ENCODE measurements at places on chromosomes 6 and 20.

DNA sequence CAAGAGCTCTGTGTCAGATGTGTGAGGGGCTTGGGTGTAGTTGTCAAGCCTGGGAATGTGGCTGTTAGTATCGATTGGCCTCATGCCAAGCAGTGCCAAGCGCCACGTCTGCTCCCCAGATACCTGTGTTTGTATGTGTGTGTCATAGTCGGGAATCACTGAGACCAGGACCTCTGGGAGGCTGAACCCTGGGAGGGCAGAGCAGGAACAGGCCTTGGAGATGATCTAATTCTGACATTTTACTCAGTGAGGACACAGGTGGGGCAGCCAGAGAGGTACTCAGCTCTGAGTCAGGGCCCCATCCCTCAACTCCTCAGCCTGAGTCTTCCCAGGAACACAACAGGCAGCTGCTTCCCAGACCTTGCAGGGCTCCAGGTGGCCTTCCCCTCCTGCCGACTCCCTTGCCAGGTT, 51.2 kb upstream of the FANCE start:
- DNase-seq, result no peak

GRCh38 chr20:64119301-64119680, 11.9 kb upstream of the NPBWR2 start:
- no peak for DNase-seq

DNA sequence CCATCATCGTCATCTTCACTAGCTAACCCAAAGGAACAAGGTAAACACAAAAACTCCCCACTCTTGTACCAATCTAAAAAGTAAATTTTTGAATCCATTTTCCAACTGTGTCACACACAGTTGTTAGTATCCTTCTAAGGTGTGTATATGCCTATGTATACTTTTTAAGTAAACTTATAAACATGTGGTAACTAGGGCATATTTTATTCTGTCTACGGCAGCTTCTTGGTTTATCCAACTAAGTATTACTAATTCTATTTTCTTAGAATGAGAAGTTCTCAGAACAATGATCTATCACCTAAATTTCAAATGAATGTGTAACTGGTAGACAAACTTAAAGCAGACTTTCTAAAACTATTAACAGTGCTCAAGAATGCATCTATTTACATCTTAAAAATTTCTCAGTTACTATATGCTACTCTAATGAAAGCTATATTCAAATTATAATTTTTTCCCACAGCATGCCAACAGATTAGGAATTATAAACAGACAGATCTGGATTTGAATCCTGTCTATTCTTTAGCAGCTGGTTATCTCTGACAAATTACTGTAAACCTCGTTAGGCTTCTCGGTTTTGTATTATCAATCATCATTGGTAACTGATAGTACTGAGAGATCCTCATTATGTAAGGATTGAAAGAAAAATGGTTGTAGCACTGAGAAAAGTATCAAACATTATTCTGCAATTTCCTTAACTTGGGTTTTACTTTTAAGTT, 1.8 kb upstream of the PLN start:
- DNase-seq, result no peak

DNA sequence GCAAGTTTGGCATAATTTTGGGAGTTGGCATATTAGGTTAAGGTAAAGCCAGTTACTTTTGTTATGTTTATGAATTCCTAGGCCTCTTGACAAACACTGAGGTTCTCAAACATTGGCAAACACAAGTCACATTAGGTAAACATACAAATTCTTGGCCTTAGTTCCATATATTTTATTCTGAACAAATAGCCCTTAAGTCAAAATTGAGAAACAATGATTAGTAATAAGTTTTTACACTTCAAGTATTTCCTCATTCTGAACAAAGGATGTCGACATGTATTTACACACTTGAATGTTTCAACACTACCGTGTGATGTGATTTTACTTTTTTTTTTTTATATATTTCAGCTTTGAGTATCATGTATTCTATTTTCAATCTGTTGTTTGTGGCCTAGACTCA, 3.8 kb upstream of the ECHDC1 start:
- DNase-seq, result no peak

DNA sequence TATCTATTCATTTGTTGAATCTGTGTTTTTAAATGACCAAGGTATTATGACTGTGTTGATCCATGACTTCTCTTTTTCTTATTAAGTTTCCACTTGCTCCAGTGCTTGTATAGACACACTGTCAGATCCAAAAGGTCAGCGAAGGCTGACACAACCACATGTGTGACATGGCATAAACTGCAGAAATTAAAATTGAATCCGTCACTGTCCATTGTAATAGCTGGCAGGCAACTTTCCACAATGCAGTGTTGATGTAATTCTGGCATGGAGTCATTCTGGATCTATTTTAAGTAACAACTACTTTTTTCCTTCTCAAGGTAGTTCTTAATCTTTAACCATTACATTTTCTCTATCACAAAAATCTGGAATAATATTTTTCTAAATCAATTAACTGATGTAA, 145.3 kb downstream of the AIG1 start:
- no peak for DNase-seq

DNA sequence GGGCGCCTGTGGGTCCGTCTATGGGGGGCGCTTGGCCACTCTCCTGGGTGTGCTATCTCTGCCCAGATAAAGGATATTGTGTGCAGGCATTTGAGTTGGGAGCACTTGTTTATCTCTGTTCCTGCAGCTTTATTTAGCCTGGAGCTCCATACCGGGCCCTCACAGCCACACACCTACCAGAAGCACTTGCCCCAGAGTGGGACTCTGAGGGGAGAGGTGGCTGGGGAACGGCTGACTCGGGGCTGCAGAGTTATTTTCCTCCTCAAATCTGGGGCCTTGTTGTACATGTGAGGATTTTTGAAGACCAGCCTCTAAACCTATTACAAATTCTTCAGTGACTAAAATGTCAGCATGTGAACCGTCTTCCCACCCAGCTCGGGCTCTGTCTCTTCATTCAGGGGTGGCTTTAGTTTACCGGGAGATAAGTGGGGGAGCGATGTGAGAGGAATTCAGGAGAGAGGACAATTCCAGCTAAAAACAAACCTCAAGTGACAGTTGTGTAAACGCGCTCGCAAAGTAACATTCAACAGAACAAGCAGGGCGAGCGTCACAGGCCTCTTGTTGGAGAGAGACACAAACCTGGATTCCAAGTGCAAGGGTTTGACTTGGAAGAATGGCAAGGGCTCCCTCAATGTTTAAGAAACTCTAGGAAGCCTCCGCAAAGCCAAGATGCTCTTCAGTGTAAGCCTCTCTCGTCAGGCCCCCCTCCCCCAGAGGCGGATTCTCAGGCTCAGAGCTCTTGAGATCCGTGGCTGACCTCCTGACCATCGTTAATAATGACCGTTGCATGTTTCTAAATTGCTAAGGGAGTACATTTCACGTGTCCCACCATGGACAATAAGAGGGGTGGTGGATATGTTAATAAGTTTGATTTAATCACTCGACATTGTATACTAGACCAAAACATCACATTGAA, 548.9 kb downstream of the QKI start:
- no peak for DNase-seq

DNA sequence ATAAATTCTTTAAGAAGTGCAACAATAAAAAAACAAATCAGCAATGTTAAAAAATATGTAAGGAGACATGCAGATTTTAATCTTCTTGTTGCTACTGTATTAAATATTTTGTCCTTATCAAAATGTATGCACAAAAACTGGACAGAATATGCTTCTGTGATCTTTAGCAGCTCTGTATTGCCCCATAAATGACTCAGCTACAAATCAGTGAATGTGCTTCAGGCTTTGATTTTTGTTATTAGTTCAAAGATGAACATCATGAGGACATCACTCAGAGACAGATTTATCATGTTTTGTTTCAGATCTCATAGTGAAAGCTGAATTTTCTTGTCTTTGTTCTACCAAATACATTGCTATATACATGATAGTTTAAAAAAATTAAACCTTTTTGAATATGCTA, 312.4 kb downstream of the GRIK2 start:
- DNase-seq, result no peak

DNA sequence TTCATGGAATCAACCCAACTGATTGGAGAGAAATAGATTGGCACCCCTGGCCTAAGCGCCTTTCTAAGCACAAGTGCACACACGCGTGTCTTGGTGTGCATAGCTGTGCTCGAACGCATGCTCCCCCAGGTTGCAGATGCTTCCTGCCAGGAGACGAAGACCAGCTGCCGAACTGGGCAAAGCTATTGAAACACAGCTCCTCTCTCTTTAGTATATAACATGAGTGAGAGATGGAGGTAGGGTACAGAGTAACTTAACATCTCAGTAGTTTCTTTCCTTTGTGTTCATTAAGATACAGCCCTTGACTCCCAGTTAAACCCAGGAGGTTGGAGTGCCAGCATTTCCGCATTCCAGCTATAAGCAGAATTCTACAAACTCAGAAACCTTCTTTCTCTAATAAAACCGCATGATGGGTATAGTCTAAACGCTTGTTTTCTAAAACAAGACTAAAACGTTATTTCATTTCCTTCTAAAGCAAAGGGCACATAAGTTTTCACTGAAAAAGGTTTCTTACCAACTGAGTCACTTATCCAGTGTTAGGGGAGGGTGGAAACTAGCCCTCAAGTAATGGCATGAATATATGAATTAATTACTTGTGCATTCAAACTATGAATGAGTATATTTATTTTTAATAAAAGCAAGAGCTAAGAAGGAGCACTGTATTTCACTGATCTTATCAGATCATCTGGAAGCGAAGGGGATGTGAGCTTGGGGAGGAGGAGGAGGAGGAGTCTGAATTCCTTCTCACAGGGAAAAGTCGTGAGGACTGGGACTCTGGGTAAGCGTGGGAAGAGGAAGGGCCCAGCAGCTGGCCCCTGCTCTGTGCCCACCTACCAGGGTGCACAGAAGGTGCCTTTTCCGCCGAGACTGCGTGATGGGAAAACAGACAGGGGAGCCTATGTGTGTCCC, 179.2 kb downstream of the TMEM242 start:
- DNase-seq, result no peak

GRCh38 chr20:51529758-51530157, 12.8 kb downstream of the NFATC2 start:
- DNase-seq, result no peak

DNA sequence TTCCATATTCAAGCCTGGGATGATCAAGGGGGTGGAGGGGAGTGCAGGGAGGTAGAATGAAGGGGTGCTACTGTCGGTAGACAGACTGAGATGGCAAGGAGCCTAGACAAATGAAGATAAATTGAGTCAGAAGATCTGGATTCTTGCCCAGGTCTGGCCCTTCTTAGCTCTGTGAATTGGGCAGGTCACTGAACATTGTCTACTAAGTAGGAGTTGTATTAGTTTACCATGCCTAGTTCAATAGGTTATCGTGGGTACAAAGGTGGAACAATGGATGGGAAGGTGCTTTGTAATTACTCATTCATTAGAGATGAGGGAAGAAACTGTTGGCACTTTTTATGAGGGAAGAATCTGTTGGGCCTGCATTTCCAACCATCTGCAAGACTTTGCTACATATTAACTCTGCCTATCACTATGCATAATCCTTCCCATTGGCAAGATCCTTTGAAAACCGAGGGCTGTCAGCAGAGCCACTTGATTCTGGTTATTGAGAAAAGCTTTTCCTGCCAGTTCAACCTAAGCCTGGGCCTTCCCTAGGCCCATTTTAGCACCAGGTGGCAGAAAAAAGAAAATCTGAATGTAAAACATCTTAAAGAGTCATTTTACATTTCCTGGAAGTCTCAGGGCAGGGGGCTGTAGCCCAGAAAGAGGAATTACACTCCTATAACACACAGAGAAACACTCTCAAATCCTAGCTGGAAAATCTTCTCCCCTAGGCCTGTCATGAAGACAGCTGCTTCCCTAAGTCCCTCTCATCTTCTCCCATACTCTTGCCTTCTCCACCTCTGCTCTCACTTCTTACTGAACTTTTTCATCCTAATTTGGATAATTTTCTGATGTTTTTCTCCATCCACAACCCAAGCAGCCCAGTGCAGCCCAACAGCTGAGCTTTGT, 103.5 kb downstream of the CD24 start:
- no peak for DNase-seq

DNA sequence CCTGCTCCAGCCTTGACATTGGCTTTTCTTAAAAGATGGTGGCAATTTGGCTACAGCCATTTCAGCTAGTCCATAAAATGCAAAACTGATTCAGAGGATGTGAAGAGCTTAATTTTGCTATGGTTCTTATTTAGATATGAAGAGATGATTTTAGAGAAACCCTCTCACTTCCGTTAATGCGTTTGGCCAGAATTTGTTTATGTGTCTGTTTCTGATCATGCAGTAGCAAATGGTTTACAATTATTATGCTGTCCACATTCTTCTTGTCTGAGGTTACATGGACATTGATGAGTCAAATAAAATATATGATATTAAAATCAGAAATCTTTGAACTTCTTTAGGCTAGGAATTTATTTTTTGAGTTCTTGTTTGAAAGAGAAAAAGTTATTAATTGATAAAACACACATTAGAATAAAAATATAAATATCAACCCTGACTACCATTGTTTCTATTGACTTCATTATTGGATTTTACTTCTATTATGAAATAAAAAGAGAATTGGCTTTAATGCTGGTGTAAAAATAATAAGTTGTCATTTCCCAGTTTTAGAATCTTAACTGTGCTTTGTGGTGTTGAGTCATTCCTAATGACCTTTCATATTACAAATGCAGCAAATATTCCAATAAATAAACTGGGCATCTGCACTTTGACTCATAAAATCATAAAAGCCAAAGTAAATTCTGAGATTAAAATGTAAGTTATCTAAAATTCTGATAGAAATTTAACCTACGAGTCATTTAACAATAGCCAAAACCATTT, 1286.0 kb upstream of the GJE1 start:
- no peak for DNase-seq

GRCh38 chr6:84033523-84034451, at the start of gene MRAP2:
MRAP2 (plus strand) TSS chr6:84033772; CDS start chr6:84055319, 21,547 bp downstream.
- no peak for DNase-seq

DNA sequence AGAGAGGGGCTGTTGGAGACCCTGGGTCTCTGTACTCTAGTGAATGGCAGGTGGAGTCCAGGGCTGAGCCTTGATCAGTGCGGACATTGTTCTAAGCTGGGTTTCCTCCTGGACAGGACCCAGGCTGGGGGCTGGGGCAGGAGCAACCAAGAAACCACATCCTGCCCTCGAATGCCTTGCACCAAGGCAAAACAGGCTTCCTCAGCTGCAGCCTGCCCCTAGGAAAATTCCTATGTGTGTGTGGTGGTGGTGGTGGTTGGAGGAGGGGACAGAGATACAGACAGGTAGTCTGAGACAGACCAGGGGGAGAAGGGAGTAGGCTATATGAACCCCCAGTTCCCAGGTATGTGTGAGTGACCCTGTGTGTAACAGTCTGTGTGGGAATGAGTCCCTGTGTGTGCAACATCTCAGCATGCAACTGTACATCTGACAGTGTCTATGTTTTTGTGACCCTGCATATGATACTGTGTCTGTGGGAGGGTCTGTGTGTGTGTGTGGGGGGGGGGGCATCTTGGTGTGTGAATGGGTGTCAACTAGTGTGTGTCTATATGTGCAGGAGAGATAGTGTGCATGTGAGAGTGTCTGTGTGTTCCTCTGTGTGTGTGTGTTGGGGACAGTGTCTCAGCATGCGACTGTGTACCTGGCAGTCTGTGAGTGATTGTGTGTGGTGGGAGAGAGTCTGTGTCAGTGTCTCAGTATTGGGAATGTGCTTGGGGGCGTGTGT, 3.0 kb downstream of the GLP1R start:
- DNase-seq, result no peak

DNA sequence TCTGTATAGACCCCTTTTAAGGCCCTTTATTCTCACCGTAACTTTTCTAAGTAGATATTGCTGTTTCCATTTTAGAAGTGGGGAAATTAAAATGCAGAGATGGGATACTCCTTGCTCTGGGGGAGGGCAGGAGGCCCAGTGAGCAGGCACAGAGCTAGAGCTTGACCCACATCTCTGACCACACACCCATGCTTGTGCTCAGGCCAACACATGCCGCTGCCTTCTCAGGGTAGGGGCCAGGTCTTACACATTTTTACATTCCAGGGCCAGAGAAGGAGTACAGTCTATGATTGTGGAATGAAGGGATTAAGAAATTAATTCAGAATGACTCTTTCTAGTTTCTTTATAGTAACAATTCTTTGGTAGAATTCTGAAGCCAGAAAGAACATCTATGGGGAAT, 104.8 kb downstream of the SOBP start:
- DNase-seq, result no peak
